ENCODE measurements at places on chromosomes 6 and 20.

GRCh38 chr20:40710603-40711002, 21.6 kb upstream of the MAFB start:
- no peak for DNase-seq

DNA sequence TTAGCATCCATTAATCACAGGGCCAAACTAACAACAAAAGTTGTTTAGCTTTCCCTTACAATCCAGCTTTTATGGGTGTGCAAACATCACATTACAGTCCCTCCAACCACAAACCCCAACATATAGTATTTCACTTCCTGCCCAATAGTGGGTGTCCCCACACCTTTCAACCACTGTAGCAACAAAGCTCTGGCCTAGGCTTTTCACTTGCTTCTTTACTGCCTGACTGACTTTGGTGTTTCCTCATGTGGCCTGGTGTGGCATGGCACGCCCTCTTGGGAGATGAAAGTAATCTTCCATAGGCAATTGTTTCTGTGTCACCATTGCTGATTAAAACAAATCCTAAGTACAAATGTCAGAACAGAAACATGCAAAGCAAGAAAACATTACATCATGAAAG, 46.3 kb downstream of the MCM8 start:
- DNase-seq: no peak

GRCh38 chr6:116208056-116208785, 45.7 kb downstream of the TSPYL4 start:
- DNase-seq: no peak

DNA sequence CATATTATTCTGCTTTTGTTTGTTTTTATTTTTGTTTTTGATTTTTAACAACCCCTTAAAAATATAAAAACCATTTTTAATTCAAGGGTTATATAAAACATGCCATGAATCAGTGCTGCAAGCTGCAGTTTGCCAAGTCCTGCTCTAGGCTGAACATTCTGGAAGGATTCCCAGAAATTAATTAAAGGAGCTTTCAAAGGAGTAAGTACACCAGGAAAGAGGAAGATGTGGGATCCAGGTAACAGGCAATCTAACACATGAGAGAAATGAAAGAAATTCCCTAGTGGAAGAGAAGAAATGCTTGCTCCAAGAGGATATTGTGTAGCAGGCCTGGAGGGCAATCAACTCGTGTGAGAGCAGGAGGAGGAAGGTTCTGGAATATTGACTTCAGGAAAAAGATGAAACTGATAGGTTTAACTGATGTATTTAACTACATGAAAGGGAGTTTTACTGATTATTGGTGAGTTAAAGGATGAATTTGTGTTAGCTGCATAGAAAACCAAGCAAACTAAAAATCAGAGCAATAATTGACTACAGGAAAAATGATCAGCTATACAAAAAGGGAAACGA, 146.0 kb upstream of the PHACTR1 start:
- peak; percentile 53 for DNase-seq

- no peak for DNase-seq
These were observed 52.9 kb upstream of the GPR31 start for GRCh38 chr6:167210375-167211294.

- DNase-seq: no peak
These were observed 67.2 kb downstream of the YTHDF1 start for GRCh38 chr20:63148696-63149095.

- no peak for DNase-seq
These were observed 12.1 kb upstream of the ITPR3 start for GRCh38 chr6:33609019-33609418.

DNA sequence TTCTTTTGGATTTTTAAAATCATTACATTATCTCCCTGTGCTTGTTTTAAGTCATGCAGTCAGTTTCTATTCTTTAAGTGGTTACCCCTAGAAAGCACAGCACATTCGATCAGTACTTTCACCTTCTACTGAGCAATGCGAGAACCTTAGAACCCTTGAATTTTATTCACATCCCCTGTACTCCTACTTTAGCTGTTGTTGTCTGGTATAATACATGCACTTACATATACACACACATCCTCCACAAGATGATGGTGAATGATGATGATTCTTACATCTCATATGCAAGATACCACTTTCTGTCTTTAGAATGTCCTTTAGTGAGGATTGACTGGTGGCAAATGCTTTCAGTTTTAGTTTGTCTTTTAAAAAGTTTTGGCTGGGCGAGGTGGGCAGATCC, 5.7 kb downstream of the CDC40 start:
- DNase-seq: no peak

GRCh38 chr6:168870982-168871381, 382.7 kb downstream of the THBS2 start:
- DNase-seq: no peak

Measured in EL (cell line).